ENCODE measurements at places on chromosomes 1 and 21.

GRCh38 chr1:93917302-93917701 is 8.1 kb upstream of the GCLM start:
- DNase-seq = no peak

DNA sequence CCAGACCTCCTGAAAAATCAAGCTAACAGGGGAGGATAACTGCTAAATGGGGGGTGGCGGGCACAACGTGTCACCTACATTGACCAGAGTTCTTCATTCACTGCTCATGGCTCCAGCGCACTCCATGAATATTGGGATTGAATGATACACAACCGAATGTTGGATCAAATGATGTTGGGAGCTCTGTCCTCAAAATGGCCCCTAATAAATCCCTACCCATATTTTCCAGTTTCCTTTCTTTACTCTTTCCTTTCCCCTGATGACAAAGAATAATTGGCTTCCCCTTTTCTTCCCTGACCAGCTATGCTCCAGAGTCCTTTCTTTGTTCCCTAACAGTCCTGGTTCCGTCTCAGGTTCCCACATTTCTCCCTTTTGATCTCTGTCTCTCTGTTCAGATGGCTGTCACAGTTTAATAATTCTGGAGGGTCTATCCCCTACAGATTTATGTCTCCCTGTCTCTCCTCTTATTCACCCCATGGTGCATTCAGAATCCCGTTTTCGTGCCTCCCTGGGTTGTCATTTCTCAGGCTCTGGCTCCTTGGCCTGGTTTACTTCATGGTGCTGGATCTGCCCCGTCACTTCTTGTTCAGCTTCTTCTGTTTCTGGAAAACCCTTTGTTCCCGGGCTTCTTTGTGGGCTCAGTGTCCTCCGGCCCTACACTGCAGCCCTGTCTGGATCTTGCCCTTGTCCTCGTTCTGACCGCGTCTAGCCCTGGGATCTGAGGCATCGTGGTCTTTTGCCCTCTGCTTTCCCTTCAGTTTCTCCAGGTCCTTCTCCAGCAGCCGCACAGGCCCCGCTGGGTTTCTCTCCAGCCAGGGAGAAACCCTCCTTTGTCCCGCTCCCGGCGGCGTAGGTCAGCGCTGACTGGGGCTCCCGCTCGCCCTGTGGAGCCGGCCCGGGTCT is 78.3 kb downstream of the NDUFS5 start:
- DNase-seq = no peak

- DNase-seq = no peak
Measured at GRCh38 chr1:192534666-192535065, 40.9 kb upstream of the RGS1 start.

GRCh38 chr1:218990019-218990418 is 183.7 kb upstream of the LYPLAL1 start:
- DNase-seq = no peak

GRCh38 chr1:228034954-228035837 is 28.4 kb downstream of the WNT3A start:
- no peak for DNase-seq

DNA sequence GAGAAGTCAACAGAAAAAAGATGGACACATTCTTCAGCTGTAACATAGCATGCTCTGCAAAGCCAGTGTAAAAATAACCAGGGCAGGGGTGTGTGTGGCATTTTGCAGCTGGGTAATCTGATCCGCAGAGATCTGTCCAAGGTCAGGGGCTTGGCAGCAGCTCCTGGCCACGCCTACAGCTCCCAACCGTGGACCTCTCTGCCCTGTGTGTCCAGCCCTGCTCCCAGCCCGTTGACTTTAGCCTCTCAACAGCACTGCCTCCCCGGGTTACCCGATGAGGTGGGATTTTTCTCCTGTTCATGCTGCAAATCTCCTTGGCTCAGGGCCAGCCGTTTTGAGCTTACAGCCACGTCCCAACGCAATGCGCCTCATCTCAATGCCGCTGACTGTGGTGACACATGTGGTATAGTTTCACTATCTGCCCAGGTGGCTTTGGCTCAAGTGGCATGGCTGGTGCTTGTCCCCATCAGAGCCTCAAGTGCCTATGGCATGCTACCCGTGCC is 68.1 kb downstream of the VWA5B1 start:
- DNase-seq = no peak

DNA sequence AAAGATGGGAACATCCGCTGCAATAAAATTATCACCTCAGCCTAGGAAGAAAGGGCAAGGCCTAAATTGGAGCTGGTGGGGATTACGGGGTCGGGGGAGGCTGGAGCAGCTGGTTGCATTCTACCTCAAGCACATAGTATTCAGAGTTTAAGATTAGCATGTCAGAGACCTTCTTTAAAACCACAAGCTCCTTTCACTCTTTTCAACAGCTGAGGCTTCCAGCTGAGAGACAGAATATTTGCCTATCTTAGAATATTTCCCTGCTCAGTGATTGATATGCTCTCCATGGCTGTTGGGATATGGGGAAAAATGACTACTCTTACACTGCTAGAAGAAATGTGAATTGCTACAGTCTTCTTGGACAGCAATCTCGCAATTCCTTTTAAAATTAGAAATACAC is 248.6 kb downstream of the TBX15 start:
- no peak for DNase-seq

GRCh38 chr1:201366696-201367095 is 10.8 kb downstream of the TNNT2 start:
- no peak for DNase-seq

Data from cortex of kidney (tissue), 1 donor.